WTC11 (cell line): ENCODE measurements at places on chromosomes 4 and X. TPM values are rescaled to one million over a fixed set of nuclear protein-coding genes. Genes with fewer than 3 reads are reported as not detected.

DNA sequence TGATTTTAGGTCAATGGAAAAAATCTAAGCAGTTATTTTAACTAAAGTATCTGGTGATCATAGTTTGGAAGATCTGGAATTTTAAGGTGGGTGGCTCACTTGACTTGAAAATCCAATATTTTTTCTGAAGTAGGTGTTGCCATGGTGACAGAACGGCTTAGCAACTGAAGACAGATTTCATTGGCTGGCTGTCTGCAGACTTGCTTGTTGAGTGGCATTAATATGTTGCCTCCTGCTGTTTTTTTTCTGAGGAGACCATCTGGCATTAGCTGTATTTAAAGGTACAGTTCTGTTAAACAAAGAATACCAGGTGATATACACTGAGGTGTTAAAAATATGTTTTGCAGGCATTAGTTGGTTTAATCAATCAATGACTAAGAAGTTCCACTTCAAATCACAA is 19.8 kb downstream of the CPE start:
- no peak overlapping the region for H3K4me3 ChIP-seq
- no peak overlapping the region for H3K27ac ChIP-seq
- no peak for DNase-seq

The TAF7L gene
- total RNA-seq = 0.11 to 0.17 TPM in 2 of 3 replicates, not detected in the other

DNA sequence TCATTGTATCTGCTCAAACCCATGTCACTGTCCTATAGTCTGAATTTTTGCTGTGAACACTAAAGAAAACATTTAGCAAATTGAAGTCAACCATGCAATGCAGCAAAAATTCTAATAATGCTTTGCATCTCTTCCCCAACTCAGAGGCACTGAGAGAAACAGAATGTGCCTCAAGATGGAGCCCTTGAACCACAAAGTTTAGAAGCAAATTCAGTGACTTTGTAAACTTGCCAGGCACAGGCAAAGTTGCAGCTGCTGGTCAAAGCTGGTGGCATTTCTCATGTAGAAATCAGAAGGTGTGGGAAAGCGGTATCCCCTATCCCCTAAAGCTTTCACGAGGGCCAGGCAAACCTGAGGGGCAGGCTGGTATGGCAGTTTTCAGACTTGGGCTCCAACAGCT is 121.7 kb upstream of the DIPK2B start:
- no peaks in the 10 kb centered on the region for H3K36me3 ChIP-seq
- peak; percentile 13 for DNase-seq
- H3K27ac ChIP-seq = no peak overlapping the region
- H3K4me1 ChIP-seq = no peaks in the 10 kb centered on the region; the same call in 1 of the 2 replicates
- no peaks in the 10 kb centered on the region for H3K27me3 ChIP-seq
- H3K4me3 ChIP-seq = no peak overlapping the region

GRCh38 chr4:145083891-145084605 is 13.9 kb downstream of the ANAPC10 start:
- H3K27ac ChIP-seq = no peak overlapping the region
- H3K27me3 ChIP-seq = no peaks in the 10 kb centered on the region
- H3K4me1 ChIP-seq = peaks cover 7% of the 10 kb centered on the region
- no peak for DNase-seq

The FOXP3 gene
- 0.39 to 0.42 TPM (median 0.39 TPM) in 3 replicates for total RNA-seq

The HTN1 gene
- not detected in 3 replicates for total RNA-seq
